ENCODE measurements at places on chromosomes 1 and 21. TPM values are rescaled to one million over a fixed set of nuclear protein-coding genes. Genes with fewer than 3 reads are reported as not detected.

The DHRS3 gene
- total RNA-seq = 48.1 TPM

GRCh38 chr1:171185091-171185490 lies at the start of gene FMO2:
Gene FMO2 (plus strand): TSS chr1:171185300. CDS start chr1:171185714, 414 bp downstream.
- no peaks in the 10 kb centered on the region for H3K36me3 ChIP-seq
- peaks cover 1% of the 10 kb centered on the region for H3K4me1 ChIP-seq
- DNase-seq = no peak

The SPATA45 gene
- total RNA-seq = not detected

DNA sequence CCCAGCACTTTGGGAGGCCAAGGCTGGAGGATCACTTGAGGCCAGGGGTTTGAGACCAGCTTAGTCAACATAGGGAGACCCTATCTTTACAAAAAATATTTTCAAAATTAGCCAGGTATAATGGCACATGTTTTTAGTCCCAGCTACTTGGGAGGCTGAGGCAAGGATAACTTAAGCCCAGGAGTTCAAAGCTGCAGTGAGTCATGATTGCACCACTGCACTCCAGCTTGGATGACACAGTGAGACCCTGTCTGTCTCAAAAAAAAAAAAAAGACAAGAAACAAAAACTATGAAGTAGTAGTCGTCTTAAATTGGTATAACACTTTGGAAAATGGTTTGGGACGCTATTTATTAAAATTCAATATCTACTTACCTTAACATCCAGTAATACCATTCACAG lies 7.7 kb downstream of the AIM2 start:
- DNase-seq = no peak
- H3K4me1 ChIP-seq = no peaks in the 10 kb centered on the region
- H3K27ac ChIP-seq = no peak overlapping the region
- no peaks in the 10 kb centered on the region for H3K27me3 ChIP-seq

- no peaks in the 10 kb centered on the region for H3K27me3 ChIP-seq
- H3K36me3 ChIP-seq = no peaks in the 10 kb centered on the region
- no peak overlapping the region for H3K4me3 ChIP-seq
- H3K4me1 ChIP-seq = peaks cover 15% of the 10 kb centered on the region
- no peak for DNase-seq
Observed at GRCh38 chr1:110004583-110004982, 20.0 kb downstream of the AHCYL1 start.

The TENT5C gene
- 23.6 TPM for total RNA-seq

The CD1B gene
- not detected for total RNA-seq

GRCh38 chr1:54028306-54029251 lies 10.6 kb upstream of the LDLRAD1 start:
- H3K27me3 ChIP-seq = no peaks in the 10 kb centered on the region
- DNase-seq = no peak
- no peaks in the 10 kb centered on the region for H3K36me3 ChIP-seq
- H3K4me3 ChIP-seq = no peak overlapping the region
- no peak overlapping the region for H3K27ac ChIP-seq
- H3K4me1 ChIP-seq = no peaks in the 10 kb centered on the region

- H3K4me1 ChIP-seq = no peaks in the 10 kb centered on the region
- H3K27me3 ChIP-seq = no peaks in the 10 kb centered on the region
- H3K4me3 ChIP-seq = no peak overlapping the region
Observed at GRCh38 chr21:34576041-34576511, 38.8 kb downstream of the RCAN1 start.

The SLAMF7 gene
- total RNA-seq = not detected

The AQP10 gene
- 1.0 TPM for total RNA-seq

GRCh38 chr1:244437086-244437468 lies 14.6 kb downstream of the ADSS2 start:
- H3K27me3 ChIP-seq = no peaks in the 10 kb centered on the region
- no peaks in the 10 kb centered on the region for H3K36me3 ChIP-seq
- DNase-seq = no peak
- peaks cover 2% of the 10 kb centered on the region for H3K4me1 ChIP-seq

DNA sequence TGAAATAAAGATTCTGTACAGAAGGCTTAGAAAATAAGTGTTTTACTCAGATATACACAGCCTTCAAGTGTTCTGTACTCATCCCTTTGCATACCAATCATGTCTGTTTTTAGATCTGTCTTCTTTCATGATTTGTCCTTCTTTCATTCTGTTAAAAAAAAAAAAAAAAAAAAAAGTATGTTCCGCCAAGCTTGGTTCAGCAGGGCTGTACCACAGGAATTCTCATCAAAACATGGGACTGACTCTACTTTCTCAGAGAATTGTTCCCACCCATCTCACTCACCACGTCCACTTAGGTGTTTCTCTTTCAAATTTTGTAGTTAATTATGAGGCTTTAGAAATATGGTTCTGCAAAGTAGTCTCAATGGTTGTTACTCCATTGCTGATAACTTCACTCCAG lies 119.0 kb downstream of the AK5 start:
- no peaks in the 10 kb centered on the region for H3K4me1 ChIP-seq
- no peak overlapping the region for H3K27ac ChIP-seq
- no peak for DNase-seq
- H3K36me3 ChIP-seq = no peaks in the 10 kb centered on the region

GRCh38 chr1:89688607-89689006 lies 55.7 kb downstream of the LRRC8C start:
- H3K27ac ChIP-seq = no peak overlapping the region
- DNase-seq = no peak
- H3K36me3 ChIP-seq = no peaks in the 10 kb centered on the region
- H3K4me1 ChIP-seq = no peaks in the 10 kb centered on the region

- H3K4me1 ChIP-seq = peaks cover 5% of the 10 kb centered on the region
- no peaks in the 10 kb centered on the region for H3K36me3 ChIP-seq
- no peak overlapping the region for H3K4me3 ChIP-seq
Observed at GRCh38 chr1:178344513-178345091, 152.2 kb downstream of the CLEC20A start.

The DNAJC28 gene
- total RNA-seq = 0.60 TPM

DNA sequence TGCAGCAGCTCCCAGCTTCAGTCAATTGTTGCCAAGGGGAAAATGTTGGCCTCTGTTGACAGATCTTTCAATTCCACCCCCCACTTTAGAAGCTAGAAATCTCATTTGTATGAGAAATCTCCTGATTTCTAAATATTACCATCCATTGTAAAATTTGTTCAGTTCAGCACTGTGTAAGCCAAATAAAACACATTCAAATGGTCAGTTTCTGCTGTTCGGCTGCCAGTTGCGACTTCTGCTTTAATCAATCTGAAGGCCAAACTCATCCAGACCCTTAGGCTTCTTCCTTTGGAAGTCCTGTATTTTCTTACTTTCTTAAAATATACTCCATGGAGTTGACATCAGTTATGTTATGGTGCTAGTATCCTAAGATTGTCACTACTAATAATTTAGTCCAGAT lies 281.2 kb upstream of the ZRANB2 start:
- no peak overlapping the region for H3K27ac ChIP-seq
- peaks cover 2% of the 10 kb centered on the region for H3K4me1 ChIP-seq
- H3K36me3 ChIP-seq = no peaks in the 10 kb centered on the region
- H3K27me3 ChIP-seq = no peaks in the 10 kb centered on the region
- no peak for DNase-seq

DNA sequence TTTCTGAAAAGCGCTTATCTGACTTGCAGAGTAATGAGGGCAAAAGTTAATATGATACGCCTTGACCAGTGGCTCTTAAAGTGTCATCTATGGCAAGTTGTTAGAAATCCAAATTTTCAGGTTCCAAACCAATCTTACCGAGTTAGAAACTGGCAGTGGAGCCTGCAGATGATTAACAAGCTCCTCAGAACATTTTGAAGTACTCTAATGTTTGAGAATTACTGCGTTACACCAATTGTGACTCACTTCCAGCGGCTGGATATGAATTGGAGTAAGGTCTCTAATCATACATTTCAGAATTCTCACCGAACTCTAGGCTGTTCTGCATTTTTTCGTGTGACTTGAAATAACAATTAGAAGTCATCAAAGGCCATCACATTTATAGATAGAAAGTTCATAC lies 73.5 kb upstream of the TMPRSS15 start:
- H3K4me3 ChIP-seq = no peak overlapping the region
- no peak for DNase-seq
- H3K27ac ChIP-seq = no peak overlapping the region
- no peaks in the 10 kb centered on the region for H3K4me1 ChIP-seq
- no peaks in the 10 kb centered on the region for H3K27me3 ChIP-seq

- H3K4me1 ChIP-seq = no peaks in the 10 kb centered on the region
- DNase-seq = no peak
- H3K36me3 ChIP-seq = no peaks in the 10 kb centered on the region
- no peaks in the 10 kb centered on the region for H3K27me3 ChIP-seq
Observed at GRCh38 chr21:23488245-23488644, 2119.0 kb downstream of the MRPL39 start.

The SUSD4 gene
- total RNA-seq = 36.6 TPM

The FCRL6 gene
- not detected for total RNA-seq

GRCh38 chr1:210773450-210773849 lies 360.5 kb downstream of the KCNH1 start:
- no peaks in the 10 kb centered on the region for H3K4me1 ChIP-seq
- no peak for DNase-seq
- H3K36me3 ChIP-seq = no peaks in the 10 kb centered on the region
- H3K27me3 ChIP-seq = no peaks in the 10 kb centered on the region
- no peak overlapping the region for H3K4me3 ChIP-seq

- no peaks in the 10 kb centered on the region for H3K36me3 ChIP-seq
- no peaks in the 10 kb centered on the region for H3K27me3 ChIP-seq
- no peak overlapping the region for H3K27ac ChIP-seq
- DNase-seq = no peak
Observed at GRCh38 chr1:21666576-21667320, 2.4 kb downstream of the RAP1GAP start.

DNA sequence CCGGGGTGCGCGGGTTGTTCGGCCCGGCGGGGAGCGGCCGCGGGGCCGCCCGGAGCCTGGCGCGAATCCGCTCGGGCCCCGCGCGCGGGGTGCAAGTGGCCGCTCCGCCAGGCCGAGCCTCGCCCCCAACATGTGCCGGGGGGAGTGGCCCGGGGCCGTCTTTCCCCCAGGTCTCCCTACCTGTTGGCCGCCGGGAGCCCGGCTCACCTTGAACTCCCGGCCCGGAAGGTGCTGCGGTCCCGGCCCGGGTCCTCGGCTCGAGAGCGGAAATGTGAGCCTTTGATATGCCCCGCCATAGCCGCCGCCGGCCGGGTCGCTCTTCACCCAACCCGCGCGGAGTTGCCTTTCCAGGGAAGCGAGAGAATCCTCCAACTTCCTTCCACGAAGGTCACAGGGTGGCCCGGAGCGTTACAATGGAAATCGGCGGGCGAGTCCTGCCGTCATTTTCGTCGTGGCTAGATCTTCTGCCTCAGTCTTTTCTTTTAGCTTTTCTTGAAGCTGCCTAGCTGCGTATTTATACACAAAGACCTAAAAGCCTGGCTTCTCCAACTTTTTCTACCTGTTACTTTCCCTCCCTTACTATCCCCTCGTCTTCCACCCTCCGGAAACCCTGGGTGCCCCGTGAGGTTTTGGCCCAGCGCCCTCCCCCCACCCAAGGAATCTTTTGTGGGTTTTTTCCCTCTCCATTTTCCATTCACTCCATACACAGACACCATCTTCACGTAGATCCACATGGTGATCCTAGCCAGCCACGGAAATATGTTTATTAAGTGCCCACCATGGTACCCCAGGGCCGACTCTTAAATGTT lies 867 bp downstream of the PTGFRN start:
- no peaks in the 10 kb centered on the region for H3K27me3 ChIP-seq
- DNase-seq = peak; percentile 51
- peak overlapping the region; percentile 54 for H3K4me3 ChIP-seq
- H3K36me3 ChIP-seq = no peaks in the 10 kb centered on the region
- H3K27ac ChIP-seq = peak overlapping the region; percentile 86

- H3K27ac ChIP-seq = peak overlapping the region; percentile 100
- no peak for DNase-seq
- no peaks in the 10 kb centered on the region for H3K36me3 ChIP-seq
- H3K27me3 ChIP-seq = no peaks in the 10 kb centered on the region
- peak overlapping the region; percentile 87 for H3K4me3 ChIP-seq
Observed at GRCh38 chr1:185156288-185156853, 382 bp downstream of the TRMT1L start.

GRCh38 chr1:26829184-26829911 lies 2.9 kb downstream of the ZDHHC18 start:
- DNase-seq = no peak
- H3K36me3 ChIP-seq = no peaks in the 10 kb centered on the region
- H3K27me3 ChIP-seq = no peaks in the 10 kb centered on the region
- H3K4me3 ChIP-seq = no peak overlapping the region
- no peak overlapping the region for H3K27ac ChIP-seq
- H3K4me1 ChIP-seq = peaks cover 11% of the 10 kb centered on the region

The ITLN2 gene
- 0.53 TPM for total RNA-seq

The ADORA1 gene
- 0.79 TPM for total RNA-seq

DNA sequence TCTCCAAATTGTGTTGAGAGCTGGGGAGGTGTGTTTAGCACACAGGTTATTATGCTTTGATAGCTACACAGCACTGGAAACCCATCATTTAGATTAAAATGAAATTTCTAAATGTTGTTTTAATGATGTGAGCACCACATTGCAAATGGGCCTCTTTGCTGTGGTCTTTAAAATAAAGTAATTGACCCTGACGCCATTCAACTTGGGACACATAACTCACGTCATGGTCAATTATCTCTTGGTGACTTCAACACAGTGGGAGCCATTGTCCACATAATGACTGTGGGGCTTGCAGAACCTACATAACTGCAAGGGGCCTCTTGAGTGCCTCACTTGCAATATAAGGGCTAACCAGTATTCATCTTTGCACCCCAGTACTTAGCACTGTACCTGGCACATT lies 280.4 kb downstream of the HLX start:
- H3K27me3 ChIP-seq = no peaks in the 10 kb centered on the region
- H3K4me1 ChIP-seq = no peaks in the 10 kb centered on the region
- H3K27ac ChIP-seq = no peak overlapping the region
- H3K36me3 ChIP-seq = no peaks in the 10 kb centered on the region
- no peak for DNase-seq

DNA sequence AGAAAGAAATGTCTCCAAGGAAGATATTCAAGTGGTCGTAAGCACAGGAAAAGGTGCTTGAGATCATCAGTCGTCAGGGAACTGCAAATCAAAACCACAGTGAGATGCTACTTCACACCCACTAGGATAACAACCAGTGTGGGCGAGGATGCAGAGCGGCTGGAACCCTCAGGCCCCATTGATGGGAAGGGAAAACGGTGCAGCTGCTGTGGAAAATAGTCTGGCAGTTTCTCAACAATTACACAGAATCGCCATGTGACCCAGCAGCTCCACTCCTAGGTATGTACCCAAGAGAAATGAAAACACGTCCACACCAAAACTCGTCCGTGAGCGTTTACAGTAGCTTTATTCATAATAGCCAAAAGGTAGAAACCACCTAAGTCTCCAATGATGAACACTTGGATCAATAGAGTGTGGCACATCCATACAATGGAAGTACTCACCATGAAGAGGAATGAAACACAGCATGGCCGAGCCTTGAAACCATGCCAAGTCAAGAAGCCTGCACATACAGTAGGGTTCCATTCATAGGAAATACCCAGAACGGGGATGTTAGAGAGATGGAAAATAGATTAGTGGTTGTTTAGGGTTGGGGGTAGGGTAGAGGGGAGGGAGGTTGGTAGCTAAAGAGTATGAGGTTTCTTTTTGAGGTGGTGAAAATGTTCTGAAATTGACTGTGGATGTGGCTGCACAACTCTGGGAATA lies 6.1 kb downstream of the DFFB start:
- H3K27me3 ChIP-seq = no peaks in the 10 kb centered on the region
- H3K36me3 ChIP-seq = no peaks in the 10 kb centered on the region
- no peak for DNase-seq
- peaks cover 3% of the 10 kb centered on the region for H3K4me1 ChIP-seq
- H3K27ac ChIP-seq = no peak overlapping the region

- H3K27ac ChIP-seq = peak overlapping the region; percentile 93
- peak overlapping the region; percentile 68 for H3K4me3 ChIP-seq
- H3K4me1 ChIP-seq = peaks cover 4% of the 10 kb centered on the region
- H3K27me3 ChIP-seq = no peaks in the 10 kb centered on the region
Observed at GRCh38 chr1:214552174-214552608, 789 bp upstream of the PTPN14 start.
